COLO829 (cell line): ENCODE measurements at places on chromosomes 2 and 18.

DNA sequence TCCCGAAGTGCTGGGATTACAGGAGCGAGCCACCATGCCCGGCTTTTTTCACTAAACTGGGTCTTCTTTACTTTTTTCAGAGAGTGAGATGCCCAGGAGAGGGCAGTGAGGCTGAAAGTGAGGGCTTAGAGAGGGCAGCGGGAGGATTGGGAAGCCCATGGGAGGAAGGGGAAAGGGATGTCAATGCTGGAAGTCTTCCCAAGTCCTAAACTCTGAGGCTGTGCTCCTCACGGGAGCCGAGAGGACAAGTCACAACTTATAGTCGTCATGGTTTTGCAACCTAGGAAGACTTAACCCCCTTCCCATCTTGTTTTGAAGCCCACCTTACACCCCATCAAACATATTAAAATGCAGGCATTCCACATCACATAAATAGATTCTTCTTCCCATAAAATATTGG is 15.1 kb upstream of the MEP1B start:
- no peak for DNase-seq

DNA sequence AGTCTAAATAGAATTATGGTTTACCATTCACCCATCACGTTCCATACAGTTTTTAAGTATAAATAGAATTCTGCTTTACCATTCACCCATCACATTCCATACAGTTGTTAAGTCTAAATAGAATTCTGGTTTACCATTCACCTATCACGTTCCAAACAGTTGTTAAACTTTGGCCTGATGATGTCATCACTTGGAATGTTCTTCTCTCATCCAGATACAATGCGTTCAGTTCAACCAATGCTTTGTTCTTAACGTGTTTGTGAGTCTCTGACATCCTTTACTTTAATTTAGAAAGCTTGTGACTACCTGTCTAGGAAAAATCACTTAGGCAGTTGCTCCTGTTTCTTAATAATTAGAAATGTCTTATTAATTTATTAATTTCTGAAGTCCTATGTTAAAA is 236.3 kb upstream of the RASGRP3 start:
- DNase-seq, result no peak

DNA sequence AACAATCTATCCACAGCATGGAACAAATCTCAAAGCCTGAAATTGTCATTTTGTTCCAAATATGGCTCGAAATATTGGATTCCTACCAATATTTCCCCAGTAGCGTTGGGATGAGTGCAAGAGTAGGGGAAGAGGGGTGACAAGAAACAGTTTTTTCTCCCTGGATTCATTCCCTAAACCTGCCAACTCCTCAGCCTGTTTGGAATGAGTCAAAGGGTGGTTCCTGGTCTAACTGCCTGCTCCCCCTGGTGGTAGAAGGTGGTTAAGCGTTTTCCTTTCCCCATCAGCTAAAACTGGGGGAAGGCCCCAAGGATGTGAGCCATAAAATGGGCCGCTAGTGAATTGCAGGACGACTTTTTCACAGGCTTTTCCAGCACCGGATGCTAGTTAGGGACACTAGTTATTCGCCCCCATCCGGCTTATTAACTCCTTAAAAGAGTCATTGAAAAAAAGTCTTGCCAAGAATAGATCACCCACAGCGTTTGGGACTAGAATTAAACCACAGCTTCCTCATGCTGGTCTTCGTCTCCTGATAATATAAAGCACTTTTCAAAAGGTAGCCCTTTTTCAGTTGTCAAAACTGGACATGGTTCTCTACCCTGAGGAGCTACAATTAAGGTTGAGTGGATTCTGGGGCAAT is 72.5 kb downstream of the DHRS9 start:
- peak; percentile 50 for DNase-seq

DNA sequence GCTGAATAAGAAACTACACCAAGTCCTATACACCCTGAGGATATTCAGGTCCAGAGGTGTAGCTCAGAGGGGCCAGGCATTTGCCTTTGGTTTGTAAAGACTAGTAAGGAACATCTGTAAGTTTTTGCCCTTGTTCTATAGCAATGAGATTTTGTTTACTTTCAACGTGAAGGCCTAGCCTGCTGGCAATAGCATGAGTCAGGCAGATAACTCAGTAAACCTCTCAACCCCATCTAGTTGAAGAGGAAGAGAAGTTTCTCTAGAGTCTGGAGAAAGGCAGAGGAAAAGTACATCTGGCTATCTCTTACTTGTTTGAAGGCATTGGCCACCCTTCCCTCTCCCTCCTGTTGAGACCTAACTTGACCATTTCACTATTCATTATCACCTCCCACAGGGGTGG is 70.3 kb upstream of the ZNF521 start:
- DNase-seq, result no peak

- no peak for DNase-seq
Observed at GRCh38 chr2:238818561-238818960, 29.3 kb upstream of the TWIST2 start.

- DNase-seq, result no peak
Observed at GRCh38 chr2:230908092-230908594, 16.9 kb downstream of the GPR55 start.

DNA sequence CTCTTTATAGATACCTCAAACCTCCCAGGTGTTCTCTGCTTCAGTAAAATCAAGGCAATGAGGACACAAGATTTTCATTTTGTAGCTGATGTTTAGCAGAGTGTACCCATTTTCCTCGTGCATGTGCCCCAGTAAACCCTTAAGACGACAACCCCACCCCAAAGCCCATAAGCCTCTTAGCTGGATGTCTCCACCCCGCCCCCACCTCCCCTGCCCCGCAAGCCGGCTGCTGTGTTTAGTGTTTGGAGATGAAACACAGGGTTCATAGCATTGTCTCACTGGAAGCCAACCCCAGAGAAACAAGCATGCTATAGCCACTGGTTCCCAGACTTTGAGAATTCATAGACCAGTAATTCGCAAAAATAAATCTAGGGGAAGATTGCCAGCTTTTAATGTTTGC is 5.8 kb upstream of the SAG start:
- no peak for DNase-seq

DNA sequence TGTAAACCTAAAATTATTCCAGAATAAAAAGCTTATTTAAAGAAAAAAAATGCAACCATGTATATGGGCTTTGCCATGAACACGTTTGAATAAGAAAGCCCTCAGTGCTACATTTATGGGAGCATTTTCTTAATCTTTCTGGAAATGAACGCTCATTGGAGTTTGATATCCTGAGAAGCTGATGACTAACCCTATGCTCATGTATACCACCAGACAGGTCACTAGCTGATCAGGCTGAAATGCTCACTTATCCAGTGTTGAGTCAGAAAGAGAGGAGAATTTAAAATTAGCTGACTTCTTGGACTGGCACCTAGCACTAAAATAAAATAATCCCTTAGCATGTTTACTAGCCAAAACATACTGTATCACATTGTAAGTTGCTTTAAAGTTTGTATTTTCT is 254.9 kb upstream of the SIX3 start:
- peak; percentile 28 for DNase-seq

- no peak for DNase-seq
Observed at GRCh38 chr2:170276925-170277629, 99.1 kb downstream of the MYO3B start.

GRCh38 chr2:149899390-149899789 is 311.8 kb upstream of the MMADHC start:
- no peak for DNase-seq

DNA sequence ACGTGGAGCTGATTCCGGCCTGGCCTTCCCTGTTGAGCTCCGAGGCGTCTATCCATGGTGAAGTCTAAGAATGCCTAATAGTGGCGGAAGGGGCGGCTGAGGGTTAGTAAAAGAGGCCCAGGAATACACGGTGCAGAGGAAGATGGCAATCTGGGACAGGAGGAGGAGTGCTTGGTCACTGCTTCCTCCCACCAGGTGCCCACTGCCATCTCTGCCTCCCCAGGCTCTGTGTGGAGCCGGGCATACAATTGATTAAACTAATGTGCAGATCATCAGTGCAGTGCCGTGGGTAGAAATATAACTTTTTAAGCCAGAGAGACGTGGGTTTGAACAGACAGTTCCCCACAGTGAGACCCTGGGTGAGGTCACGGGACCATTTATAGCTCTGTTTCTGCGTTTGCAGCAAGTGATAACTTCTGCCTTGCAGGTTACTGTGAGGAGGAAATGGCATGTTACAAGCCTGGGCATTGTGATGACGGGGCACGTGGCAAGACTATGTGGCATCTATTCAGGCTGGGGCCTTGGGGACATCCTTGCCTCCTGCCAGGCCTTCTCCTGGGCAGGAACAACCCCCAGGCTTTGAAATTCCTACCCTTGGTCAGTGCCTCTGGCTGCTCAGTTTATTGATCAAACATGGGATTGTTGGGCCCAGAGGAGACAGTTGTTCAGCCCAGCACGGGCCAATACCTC is 204.9 kb downstream of the ASB1 start:
- no peak for DNase-seq

DNA sequence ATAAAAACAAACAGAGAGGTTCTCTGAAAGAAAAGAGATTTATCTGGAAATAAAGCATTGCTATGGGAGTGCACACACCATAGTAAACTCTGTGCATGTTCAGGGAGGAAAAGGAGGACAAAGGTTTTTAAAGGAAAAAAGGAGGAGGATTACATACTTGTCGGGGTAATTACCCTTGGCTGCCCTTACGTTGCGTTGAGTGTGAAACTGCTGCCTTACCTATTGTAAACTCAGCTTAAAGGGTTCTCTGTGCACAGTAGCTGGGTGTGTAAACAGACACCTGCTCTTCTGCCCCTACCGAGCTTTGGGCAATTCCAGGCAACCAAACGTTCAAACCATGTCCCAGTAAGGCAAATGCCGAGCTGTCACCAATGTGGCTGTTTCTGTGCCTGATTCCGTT is 29.6 kb upstream of the PXDN start:
- no peak for DNase-seq

DNA sequence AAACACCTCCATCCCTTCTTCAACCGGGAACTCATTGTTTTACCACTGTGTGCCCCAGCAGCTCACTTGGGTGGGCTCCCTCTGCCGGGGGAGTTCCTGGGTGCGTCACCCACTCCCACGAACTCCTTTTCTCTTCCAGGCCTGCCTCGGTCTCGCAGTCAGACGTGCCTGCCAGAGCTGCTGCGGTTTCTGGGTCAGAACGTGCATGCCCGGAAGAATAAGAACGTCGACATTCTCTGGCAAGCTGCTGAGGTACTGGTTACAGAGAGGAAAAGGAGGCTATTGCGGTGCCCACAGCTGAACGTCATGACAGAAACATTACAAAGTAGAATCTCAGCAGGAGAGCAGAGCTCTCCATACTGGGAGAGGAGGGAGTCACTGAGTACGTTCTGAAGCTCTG is 35.6 kb downstream of the COA5 start:
- DNase-seq, result no peak

GRCh38 chr2:69509011-69509749 is 71.9 kb upstream of the NFU1 start:
- no peak for DNase-seq

GRCh38 chr18:48948112-48949049 is 2.4 kb downstream of the SMAD7 start:
- peak; percentile 72 for DNase-seq

DNA sequence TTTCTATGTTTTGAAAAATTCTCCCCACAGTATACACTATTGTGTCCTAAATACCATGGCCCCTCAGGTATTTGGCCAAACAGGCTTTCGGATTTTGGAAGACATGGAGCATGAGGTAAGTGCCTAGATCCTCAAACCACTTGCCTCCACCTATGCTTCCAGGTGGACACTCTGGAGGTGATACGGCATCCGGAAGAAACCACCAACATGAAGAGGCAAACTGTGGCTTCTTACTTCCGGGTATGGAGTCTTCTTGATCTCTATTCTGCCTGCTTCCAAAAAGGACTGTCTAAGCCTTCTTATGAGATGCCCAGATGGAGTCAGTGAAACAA is 252.0 kb upstream of the SP5 start:
- DNase-seq, result no peak

DNA sequence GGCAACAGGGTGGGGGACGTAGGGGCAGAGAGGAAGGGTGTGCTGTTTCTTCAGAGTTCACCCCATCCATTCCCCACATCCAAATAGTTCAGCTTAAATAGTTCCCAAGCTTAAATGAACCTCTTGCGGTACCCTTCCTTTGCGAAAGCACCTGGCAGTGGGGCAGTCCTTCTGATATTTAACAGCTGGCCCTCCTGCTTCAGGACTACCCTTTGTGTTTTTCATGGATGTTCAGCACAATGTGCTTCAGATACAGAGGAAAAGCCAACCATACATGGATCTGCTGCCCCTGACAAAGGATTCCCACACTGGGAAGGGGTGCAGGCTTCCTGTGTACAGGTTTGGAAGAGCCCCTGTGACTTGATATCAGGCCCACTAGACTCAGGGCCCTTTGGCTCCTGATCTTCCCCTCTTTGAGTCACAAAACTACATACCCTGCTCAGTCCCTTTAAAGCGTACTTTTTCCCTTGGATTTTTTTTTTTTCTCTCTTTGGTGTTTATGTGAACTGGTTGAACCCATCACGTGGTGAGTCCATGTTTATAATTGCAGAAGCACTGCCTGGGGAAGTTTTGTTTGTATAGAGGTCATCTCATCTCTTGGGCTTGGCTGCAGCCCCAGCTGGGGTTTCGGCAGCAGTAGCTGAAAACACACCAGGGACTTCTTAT is 45.3 kb upstream of the IGFBP5 start:
- DNase-seq, result no peak

- no peak for DNase-seq
Observed at GRCh38 chr2:21096458-21096857, 27.3 kb upstream of the TDRD15 start.

DNA sequence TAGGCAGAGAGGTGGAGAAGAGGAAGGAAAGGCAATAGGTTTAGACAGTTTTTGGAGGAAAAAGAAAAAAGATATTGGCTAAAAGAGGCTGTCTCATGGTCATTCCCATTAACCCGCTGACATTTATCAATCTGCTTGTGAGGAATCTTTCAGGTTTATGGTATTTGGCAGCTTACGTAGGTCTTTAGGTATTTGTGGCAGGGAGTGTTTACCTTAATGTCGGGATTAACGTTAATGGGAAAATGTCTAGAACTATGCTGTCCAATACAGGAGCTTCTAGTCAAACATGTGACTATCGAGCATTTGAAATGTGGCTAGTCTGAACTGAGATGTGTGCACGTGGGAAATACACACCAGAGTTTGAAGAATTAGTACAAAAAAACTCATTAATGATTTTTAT is 144.2 kb downstream of the BABAM2 start:
- no peak for DNase-seq

DNA sequence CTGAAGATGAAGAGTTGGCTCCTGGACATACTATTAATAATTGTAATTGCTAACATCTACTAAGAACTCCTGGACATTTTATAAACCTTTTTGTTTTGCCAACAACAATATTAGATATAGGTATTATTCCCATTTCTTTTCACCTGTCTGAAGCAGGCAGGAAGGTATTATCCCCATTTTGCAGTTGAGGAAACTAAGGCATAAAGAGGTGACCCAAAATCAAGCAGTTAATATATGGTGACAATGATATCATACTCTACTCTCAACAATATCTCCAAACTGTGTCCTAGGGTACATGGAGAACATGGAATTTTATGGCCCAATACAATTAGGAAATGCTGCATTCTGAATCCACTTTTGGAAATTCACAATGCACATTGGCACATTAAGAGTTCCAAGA is 1.8 kb upstream of the NMI start:
- DNase-seq, result no peak

DNA sequence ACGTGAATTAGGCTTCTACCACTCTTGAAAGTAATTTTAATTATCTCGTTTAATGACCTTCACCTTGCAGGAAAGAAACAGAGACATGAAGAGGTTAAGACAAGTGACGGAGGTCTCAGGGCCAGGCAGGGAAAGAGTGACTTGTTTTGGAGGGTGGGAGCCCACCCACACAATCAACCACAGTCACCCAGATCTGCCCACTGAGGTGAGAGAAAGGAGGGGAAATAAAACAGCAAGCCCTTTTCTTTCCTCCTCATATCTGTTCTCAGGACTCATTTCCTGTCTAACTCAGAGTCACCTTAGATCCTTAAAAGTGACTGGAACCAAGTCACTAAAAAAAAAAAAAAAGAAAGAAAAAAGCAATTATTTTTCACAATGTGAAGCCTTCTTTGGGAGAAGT is 26.8 kb downstream of the ATP8B1 start:
- DNase-seq, result no peak
